ENCODE measurements at places on chromosomes 1 and 21.

- DNase-seq = no peak
Observed at GRCh38 chr1:14615549-14616218, 17.2 kb downstream of the KAZN start.

DNA sequence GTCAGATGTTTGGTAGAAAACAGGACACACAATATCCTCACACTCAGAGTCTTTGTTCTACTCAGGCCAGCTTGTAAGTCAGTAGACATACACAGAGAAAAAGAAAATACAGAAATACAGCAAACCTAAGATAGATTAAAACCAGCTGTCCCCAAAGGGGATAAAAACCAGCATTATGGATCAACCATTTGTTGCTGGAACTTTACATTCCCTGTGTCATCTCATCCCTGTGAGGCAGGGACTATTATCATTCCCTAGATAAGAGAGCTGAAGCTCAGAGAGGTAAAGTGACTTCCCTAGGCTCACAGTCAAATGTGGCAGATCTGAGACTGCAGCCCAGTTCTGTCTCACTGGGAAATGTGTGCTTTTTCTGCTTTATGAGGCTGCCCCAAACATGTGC lies 80.7 kb downstream of the DMRTA2 start:
- DNase-seq = no peak

DNA sequence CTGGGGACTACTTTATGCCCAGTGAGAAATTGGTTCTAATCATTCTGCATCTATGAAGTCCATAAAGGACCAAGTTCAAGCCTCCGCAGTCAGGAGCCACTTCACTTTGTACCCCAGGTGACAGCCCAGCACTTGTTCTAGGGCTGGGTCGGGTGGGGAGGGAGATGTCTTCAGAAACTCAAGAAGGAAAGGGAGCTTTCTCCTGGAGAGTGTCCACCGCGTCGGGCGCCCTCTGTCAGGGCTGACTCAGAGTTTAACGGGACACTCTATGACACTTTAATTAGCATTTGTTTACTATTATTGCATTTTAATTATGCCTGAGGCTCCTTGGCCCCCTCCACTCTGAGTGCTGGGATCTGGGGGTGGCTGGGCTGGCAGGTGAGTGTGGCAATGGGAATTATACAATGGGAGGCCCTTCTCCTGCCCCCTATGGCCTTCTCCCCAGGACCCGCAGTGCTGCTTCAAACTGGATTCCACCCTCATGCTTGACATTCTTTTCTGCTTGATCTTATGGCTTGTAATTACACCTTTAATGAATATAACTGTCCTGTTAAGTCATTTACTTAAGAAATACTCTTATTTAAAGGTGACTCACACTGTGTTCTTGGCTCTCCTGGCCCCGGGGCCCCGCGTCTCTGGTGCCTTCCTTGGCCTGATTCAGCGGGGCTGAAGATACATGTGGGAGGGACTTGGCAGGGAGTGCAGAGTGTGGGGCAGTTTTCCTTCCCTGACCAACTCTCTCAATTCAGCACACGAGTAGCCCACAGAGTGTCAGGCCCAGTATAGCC lies 136.6 kb downstream of the PLXNA2 start:
- DNase-seq = no peak

- no peak for DNase-seq
Observed at GRCh38 chr1:241336335-241336734, 20.7 kb downstream of the RGS7 start.

DNA sequence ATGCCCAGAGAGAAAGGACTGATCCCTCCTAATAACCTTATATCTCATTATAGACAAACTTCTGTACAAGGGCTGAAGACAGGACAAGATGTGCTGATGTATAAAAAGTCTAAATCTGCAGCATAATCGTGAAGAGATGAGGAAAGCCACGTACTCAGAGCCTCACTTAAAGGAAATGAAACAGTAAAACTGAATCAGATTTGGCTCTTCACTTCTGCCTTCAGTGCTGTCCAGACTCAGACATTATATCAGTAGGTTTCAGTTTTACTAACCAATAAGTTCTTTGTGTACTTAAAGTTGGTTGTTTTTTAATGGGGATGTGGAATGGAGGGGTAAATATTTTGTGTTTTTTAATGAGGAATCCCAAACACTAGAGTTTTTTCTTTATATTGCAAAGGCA lies 45.3 kb upstream of the RGS1 start:
- DNase-seq = no peak

DNA sequence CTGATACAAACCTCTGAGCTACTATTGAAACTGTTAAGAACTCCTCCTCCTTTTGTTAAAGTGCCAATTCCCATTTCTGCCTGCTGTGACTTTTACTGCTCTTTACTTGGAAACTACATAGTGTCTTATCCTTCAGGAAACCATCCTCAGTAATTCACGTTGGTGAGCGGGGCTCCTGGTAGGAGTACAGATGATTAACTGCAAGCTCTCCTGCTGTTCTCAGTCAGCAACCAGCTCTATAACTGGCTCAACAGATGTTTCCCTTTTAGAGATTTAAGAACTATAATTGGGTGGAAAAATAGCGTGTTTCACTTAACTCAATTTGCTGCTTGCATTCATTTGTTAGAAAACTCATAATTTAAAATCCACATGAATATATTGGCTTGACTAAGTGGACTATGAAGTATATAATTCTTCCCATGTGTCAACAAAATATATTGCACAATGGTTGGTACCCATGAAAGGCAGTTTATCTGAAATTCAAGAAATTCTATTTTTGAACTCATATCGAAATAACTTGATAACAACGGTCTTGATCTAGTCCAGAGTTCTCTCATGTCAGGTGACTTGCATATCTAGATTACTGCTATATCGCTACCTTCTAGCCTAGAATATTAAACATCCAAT lies 574.0 kb downstream of the KCNT2 start:
- no peak for DNase-seq

DNA sequence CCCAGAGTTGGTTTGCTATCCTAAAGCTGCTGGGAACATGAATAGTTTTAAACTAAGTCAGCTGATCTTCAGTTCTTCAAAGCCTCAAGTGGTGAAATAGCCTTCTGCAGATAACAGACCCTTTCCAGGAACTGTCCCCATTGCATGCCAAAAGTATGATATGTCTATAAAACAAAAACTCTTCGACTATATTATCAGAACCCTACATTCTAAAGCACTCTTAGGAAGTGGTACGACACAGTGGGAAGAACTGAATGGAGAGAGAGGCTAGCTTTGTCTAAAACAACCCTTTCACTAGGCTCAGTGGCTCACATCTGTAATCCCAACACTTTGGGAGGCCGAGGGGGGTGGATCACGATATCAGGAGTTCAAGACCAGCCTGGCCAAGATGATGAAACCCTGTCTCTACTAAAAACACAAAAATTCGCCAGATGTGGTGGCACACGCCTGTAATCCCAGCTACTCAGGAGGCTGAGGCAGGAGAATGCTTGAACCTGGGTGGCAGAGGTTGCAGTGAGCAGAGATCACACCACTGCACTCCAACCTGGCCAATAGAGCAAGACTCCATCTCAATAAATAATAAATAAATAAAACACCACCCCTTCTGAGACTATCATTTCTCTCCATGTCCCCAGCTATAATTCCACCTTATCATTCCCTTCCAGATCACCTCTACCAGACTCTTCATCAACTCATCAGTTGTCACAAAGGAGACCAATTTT lies 2.2 kb upstream of the FRRS1 start:
- DNase-seq = no peak

- DNase-seq = no peak
Observed at GRCh38 chr1:43531107-43531905, 623 bp downstream of the PTPRF start.

DNA sequence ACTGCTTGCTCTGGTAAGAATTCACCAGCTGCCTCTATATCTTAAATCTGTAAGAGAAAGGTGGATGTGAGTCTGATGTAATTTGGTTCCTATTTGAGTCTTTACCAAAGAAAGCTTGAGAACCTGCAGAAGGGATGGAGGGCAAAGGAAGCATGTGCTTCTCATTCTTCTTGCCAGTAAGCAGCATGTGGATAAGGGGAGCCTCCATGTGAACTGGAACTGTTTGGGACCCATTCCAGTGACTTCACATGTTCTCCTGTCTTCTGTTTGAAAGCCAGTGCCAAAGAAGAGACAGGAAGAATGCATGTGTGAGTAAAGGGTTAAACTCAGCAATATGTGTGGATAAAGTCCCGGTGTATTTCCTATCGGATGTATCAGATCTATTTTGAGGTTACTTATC lies 119.6 kb upstream of the ADGRL2 start:
- DNase-seq = no peak

DNA sequence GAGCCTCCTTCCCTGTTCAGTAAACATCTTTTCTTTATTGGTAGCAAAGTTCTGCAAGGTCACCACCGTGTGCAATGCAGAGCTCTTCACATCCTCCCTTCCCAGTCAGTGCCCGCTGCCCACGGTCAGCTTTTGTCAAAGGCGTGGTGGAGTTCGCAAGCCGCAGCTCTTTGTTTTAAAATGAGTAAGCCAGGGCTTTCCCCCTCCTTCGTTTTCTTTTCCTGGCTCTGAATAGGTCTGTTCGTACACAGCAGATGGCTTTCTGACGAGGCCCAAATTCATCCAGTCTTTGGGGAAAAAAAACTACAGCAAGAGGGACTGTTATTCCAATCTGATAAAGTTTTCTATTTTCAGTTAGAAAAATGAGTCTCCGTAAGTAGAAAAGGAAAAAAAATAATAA lies 153.2 kb downstream of the LRIG2 start:
- DNase-seq = no peak

DNA sequence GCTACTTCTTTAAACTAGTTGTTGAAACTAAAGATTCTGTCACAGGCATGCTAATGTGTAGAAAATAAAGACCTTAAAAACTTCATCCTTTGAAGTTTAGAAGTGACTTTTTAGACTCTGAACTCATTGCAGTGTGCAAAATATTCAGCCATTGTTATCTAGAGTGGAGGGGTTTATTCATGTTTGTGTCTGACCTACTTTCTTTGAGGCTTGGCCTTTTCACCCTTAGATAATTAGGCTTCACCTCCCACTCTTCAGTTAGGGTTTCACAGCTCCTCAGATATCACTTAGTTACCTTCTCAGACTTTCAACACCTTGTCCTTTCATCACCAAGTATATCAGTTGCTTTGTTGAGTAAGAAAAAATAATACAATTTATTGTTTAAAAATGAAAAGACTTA lies 75.9 kb downstream of the IVNS1ABP start:
- DNase-seq = no peak

- no peak for DNase-seq
Observed at GRCh38 chr1:234924450-234925355, 203.9 kb downstream of the TOMM20 start.

DNA sequence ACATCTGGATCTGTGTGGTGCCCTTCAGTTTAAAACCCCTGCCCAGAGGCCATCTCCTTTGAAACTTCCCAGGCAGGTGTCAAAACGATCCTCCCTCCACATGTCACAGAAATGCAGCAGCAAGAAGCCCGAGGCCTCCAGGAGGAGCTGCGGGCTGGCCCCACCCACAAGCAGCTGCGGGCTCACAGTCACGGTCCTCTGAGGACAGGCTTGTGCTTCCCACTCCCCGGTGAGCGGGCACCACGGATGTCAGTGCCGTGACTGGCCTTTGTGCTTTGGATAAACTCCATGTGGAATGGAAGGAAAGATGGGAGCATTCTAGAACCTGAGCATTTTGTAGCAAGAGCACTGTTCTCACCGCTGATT lies 65.8 kb downstream of the SIK1 start:
- no peak for DNase-seq

GRCh38 chr1:59814180-59814900 lies 409 bp upstream of the HOOK1 start:
- DNase-seq = no peak

DNA sequence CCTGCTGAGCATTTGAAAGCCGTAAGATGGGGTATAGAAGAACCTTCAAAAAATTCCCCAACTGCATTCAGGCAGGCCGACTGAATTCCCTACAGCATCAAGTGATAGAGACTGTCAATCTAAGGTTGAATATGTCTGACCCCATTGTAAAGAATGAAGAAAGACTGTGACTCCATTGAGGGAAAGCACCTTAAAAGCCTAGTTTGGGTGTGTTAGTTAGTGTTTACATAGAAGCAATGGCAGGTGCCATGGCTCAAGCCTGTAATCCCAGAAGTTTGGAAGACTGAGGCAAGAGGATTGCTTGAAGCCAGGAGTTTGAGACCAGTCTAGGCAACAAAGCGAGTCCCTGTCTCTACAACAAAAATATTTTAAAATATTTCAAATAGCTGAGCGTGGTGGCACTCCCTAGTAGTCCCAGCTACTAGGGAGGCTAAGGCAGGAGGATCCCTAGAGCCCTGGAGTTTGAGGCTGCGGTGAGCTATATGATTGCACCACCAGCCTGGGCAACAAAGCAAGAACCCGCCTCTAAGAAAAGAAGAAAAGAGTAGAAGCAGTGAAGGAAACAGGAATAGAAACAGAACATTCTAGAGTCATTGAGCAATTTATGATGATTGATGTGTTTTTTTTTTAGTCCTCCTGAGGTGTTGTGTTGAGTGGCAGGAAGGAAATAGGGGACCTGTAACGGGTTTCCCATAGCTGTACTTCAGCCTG lies 15.4 kb downstream of the POLR3GL start:
- DNase-seq = no peak

- DNase-seq = no peak
Observed at GRCh38 chr1:240190881-240191401, 99.3 kb downstream of the FMN2 start.

GRCh38 chr1:16644193-16644481 lies 22.6 kb downstream of the RNU1-3 start:
- no peak for DNase-seq

DNA sequence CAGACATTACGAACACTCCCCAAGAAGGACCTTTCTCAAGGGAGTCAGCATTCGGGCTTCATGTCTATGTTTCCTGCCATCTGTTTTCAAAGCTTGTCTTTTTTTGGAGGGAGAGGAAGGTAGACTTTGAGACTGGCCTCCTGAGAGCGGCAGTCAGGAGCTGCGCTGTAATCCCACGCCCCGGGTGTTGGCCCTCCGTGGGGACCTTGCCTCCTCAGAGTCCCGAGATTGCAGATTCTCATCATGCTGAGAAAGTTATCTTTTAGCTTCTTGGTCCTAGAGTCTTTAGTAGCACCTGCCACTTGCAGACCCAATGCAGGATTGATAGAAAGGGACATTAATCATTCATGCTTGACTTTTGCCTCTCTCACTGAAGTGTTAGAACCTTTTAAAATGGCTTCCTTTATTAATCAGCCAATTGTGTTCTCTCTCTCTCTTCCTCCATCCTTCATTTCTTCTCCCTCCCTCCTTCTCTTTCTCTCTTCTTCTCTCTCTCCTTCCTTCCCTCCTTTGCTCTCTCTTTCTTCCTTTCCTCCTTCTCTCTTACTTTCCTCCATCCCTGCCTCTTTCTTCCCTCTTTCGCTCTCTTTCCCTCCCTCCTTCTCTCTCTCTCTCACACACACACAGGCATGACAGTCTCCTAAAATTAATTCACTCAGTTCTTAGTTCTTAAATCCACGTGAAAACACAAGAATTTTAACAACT lies 25.2 kb upstream of the GNPAT start:
- no peak for DNase-seq

- DNase-seq = no peak
Observed at GRCh38 chr1:39410915-39411436, 80.5 kb upstream of the BMP8A start.
